ENCODE measurements at places on chromosomes 11 and 22.
A peak's percentile ranks its signal among the peaks of the same experiment; 100 is the strongest.

DNA sequence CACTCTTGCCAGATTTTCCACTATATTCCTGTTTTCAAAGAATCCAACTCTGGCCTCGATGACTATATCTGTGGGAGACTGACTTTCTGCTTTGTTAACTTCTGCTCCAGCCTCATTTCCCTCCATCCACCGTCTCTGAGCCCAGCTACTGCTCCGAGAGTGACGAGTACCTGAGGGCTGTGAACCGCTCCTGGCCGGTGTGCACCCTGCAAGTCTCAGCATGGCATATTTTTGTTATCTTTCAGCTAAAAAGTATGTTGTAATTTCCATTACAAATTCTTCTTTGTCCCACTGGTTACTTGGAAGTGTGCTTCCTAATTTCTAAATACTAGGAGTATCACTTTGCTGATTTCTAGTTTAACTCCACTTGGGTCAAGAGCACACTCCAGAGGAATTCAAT lies 36.5 kb upstream of the MOB2 start:
- DNase-seq, result no peak

DNA sequence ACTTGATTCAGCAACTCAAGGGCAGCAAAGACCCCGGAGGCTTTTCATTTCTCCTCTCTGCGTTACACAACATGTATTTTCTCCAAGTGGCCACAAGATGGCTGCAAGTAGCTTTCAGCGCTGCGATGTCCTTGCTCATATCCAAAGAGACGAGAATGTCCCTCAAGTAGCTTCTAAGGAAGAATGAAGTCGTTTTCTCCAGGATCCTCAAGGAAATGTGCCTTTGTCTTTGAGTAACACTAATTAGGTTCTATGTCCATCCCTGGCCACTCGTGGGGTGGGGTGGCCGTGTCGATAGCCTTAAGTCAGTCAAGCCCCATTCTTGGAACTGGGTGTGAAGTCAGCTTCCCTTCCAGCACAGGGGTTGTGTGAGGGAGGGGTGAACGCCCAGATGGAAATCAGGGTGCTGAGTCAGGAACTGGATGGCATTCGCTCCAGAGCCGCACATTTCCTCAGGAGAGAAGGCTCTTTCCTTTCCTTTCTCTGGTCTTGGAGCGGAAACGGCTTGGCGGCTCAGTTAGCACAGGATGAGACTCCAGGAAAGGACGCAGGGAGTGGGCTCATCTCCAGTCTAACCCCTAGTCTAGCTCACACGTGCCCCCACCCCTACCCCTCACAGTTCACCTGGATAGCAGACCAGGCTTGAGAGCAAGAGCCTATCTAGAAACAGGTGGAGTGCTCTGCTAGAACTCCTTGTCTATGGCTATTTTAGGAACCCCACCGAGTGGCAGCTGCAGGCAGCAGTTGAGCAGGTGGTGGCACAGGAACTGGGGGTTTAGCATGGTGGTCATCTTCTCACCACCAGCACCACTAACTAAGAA lies 44.3 kb downstream of the NNMT start:
- DNase-seq, result peak; percentile 76

DNA sequence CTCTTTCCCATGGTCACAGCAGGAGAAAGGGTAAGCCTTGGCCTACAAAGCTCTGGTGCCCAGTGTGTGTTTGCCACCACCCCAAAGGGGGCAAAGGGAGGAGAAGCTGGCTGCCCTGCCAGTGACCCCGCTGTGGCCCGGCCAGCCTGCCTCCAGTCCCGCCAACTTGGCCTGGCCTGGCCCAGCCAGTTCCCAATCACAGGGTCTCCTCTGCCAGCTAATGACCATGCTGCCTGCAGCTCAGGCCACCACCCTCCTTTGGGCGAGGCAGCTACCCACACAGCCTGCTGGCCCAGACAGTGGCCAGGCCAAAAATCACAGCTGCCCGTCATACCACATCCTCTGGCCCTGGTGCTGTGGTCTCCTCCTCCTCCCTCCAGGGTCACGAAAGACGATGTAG lies 5.1 kb downstream of the GDPD5 start:
- DNase-seq, result no peak

GRCh38 chr11:126570489-126570888 lies 215.0 kb downstream of the ST3GAL4 start:
- no peak for DNase-seq

- no peak for DNase-seq
Measured at GRCh38 chr11:78223320-78223954, 34.7 kb downstream of the USP35 start.

- no peak for DNase-seq
Measured at GRCh38 chr11:61315260-61315659, 17.6 kb downstream of the DDB1 start.

- no peak for DNase-seq
Measured at GRCh38 chr11:118689503-118689851, 10.0 kb upstream of the TREH start.

- no peak for DNase-seq
Measured at GRCh38 chr11:2539371-2540222, 94.8 kb downstream of the KCNQ1 start.

DNA sequence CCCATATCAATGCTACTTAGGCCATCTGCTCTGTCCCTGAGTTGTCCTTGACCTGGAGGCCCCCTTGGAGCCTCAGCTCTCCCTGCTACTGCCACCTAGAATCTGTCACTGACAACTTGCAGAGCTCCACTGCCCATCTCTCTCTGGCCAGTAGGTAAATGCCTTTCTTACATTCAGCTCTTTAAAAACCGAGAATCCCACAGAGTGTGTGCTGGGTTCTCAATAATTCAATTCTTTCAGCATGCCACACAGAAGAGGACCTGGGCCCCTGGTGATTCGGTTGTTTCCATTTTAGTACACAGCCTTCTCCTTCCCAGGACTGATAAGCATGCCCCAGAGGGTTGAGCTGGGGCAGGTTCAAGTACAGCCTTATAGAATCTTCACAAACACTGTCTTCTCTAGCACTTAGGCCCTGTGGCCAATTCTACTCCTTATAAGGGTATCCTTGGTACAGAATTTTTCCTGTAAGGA lies 22.0 kb upstream of the IPO7 start:
- peak; percentile 50 for DNase-seq

GRCh38 chr11:133553885-133554740 lies 21.8 kb upstream of the OPCML start:
- DNase-seq, result no peak

- peak; percentile 57 for DNase-seq
Measured at GRCh38 chr22:40714499-40715337, 35.4 kb downstream of the MCHR1 start.

- DNase-seq, result peak; percentile 62
Measured at GRCh38 chr11:125874556-125875124, 12.8 kb upstream of the HYLS1 start.

DNA sequence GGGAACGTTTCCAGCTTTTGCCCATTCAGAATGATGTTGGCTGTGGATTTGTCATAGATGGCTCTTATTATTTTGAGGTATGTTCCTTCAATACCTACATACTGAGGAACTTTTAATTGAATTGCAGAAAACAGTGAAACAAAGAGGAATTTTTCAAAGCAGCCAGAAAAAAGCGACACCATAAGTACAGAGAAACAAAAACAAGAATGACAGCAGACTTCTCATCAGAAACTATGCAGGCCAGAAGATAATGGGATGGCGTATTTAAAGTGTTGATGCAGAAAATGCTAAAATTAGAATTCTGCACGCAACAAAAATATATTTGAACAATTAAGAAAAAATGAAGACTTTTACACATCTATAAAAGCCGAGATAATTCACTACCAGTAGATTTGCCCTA lies 95.4 kb upstream of the TIMP3 start:
- DNase-seq, result peak; percentile 25

- no peak for DNase-seq
Measured at GRCh38 chr11:19672586-19673206, 39.9 kb upstream of the NAV2 start.

DNA sequence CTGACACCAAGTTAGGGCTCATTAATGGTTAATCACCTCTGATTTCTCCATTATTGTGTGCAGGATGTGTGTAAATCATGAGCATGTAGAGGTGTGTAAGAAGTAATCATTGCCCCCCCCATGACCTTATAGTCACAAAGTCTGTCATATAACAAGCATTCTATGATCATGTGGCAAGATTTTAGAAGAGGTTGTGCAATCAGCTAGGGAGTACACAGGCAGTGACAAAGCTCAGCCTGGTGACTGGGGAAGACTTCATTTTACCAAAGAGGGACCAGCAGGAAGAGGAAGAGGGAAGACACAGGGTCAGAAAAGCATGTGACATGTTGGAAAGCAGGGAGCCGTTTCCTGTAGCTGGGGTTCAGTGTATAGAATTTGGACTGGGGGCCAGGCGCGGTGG lies 176.5 kb upstream of the LARGE1 start:
- DNase-seq, result no peak

- no peak for DNase-seq
Measured at GRCh38 chr11:5178046-5178837, 22.2 kb downstream of the OR51V1 start.

DNA sequence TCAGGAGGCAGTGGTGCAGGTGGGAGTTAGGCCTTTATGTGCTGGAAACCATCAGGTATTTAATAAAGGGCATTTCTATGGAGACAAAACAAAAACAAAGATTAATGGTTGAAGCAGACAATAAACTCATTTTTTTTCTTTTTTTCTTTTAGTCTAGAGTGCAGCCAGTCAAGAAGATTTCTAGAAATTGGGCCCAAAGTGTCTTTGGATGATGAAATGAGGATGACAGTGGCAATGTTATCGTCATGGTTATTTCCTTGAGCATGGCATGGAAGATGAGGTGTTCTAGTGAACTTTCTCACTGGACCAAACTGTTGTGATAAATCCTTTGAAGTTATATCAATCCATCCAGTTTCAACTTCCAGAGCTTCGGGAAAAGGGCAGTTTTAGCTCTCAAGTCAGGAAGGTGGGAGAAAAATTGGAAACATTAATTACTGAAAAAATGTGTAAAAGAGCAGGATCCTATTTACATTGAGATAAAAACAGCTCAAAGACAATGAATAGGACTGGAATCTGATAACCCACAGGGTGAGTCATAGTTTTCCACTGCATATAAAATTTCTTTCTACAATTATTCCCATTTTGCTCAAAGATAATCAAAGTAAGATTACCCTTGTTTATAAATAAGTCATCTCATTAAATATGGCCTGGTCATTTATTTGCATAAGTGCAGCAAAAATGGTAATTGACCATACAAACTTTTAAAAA lies 33.0 kb downstream of the PRR5L start:
- peak; percentile 10 for DNase-seq

- DNase-seq, result no peak
Measured at GRCh38 chr11:45365961-45366618, 79.9 kb upstream of the SYT13 start.

- DNase-seq, result peak; percentile 8
Measured at GRCh38 chr11:28903716-28904115, 795.5 kb downstream of the METTL15 start.

DNA sequence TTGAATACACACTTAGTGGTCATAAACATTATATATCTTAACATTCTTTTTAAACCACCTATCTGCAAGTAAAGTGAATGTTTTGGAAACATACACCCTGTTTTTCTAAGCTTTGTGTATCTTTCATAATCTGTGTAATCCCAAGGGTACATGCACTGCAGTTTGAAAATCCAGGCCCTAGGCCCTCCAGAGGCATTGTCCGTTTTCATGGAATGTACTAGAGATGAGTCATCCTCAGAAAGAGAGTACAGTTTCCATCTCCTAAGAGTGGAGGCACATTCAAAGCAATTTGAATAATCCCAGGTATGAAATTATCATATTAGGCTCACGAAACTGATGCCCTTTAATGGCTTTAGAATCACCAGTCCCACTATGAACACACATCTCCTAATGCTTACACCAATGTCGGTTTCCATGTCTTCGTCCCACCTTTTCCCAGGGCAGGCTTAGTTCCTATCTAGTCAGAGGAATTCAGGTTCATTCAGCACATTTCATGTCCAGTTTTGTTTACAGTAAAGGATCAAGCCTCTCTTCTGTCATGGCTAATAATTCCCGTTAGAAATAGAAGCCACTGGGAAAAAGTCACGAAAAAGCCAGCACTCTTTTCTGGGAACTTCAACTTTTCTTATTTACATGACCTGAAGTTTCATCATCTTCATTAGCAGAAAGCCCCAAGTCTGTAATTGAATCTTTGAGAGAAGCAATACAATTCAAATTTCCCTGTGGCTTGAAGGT lies 39.5 kb upstream of the CD44 start:
- DNase-seq, result peak; percentile 83

- DNase-seq, result no peak
Measured at GRCh38 chr22:38443628-38444521, 11.1 kb downstream of the KCNJ4 start.

- no peak for DNase-seq
Measured at GRCh38 chr11:129434641-129435498, 59.2 kb downstream of the BARX2 start.

DNA sequence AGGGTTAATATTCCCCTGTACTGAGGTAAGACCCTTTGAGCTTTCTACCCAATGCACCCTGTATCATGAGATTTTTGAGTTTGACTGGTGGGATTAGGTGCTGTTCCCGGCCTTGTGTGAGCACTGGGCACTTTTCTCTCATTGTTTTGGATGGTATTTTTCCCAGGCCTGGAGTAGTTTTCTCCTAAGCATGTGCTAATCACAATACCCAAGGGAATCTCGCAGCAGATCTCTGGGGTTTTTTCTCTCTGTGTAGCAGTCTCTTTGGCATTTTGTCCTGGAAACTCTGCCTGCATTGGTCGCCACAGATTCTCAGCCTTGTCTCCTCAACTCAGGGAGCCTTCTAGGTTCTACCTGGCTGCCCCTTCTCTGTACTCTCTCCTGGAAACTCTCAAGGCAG lies 19.9 kb downstream of the IGHMBP2 start:
- no peak for DNase-seq

GRCh38 chr22:28143241-28143865 lies 224.3 kb upstream of the PITPNB start:
- DNase-seq, result no peak
